SJSA1 (cell line): ENCODE measurements at places on chromosomes 13 and 19.

- DNase-seq, result no peak
- H3K27me3 ChIP-seq, result no peaks in the 10 kb centered on the region
- H3K4me1 ChIP-seq, result no peaks in the 10 kb centered on the region
- H3K27ac ChIP-seq, result no peak overlapping the region
Measured at GRCh38 chr19:51830274-51830673, 35.3 kb downstream of the FPR3 start.

- H3K27me3 ChIP-seq, result peaks cover 5% of the 10 kb centered on the region
- peaks cover 17% of the 10 kb centered on the region for H3K4me1 ChIP-seq
- DNase-seq, result no peak
Measured at GRCh38 chr19:35713904-35714495, 3.8 kb upstream of the KMT2B start.

- no peaks in the 10 kb centered on the region for H3K36me3 ChIP-seq
- no peak overlapping the region for H3K4me3 ChIP-seq
- no peak for DNase-seq
Measured at GRCh38 chr13:37995092-37995491, 125.5 kb upstream of the TRPC4 start.

GRCh38 chr19:28631961-28632360 lies 581.0 kb downstream of the UQCRFS1 start:
- H3K27ac ChIP-seq, result no peak overlapping the region
- no peaks in the 10 kb centered on the region for H3K27me3 ChIP-seq
- 0 out of 2 replicates have a peak, but pooled peaks cover 4% of the 10 kb centered on the region for H3K4me1 ChIP-seq
- H3K4me3 ChIP-seq, result no peak overlapping the region
- no peak for DNase-seq
- no peaks in the 10 kb centered on the region for H3K36me3 ChIP-seq

DNA sequence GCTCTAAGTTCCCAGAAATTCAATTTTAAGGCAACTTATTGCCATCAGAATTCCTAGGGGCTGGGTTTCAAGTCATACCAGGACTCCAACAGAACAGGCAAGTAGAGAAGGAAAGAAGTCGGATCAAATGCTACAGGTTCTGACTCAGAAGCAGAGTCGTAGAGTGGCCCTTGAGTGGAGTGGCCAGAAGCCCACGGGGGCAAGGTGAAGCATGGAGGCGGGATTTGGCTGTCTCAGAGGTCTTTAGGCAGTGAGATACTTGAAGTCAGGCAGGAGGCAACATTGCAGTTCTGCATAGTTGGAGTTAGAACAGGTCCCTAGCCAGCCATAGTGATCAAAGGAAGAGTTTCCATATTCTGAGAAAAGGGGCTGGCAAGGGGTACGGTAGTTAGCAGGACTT lies 111.6 kb downstream of the NHLRC3 start:
- peaks cover 5% of the 10 kb centered on the region; the same call in 1 of the 2 replicates for H3K27me3 ChIP-seq
- no peaks in the 10 kb centered on the region for H3K36me3 ChIP-seq
- no peak for DNase-seq
- no peaks in the 10 kb centered on the region; the same call in 1 of the 2 replicates for H3K4me1 ChIP-seq

- DNase-seq, result no peak
- peaks cover 6% of the 10 kb centered on the region; the same call in 1 of the 2 replicates for H3K4me1 ChIP-seq
- H3K27me3 ChIP-seq, result no peaks in the 10 kb centered on the region
- no peaks in the 10 kb centered on the region for H3K36me3 ChIP-seq
Measured at GRCh38 chr13:100517728-100518127, 70.9 kb downstream of the GGACT start.

- H3K27ac ChIP-seq, result peak overlapping the region; percentile 37
- H3K4me1 ChIP-seq, result peaks cover 6% of the 10 kb centered on the region
- no peak for DNase-seq
- peaks cover 16% of the 10 kb centered on the region for H3K36me3 ChIP-seq
- H3K27me3 ChIP-seq, result no peaks in the 10 kb centered on the region
Measured at GRCh38 chr13:76992548-76993001, 694 bp downstream of the CLN5 start.

DNA sequence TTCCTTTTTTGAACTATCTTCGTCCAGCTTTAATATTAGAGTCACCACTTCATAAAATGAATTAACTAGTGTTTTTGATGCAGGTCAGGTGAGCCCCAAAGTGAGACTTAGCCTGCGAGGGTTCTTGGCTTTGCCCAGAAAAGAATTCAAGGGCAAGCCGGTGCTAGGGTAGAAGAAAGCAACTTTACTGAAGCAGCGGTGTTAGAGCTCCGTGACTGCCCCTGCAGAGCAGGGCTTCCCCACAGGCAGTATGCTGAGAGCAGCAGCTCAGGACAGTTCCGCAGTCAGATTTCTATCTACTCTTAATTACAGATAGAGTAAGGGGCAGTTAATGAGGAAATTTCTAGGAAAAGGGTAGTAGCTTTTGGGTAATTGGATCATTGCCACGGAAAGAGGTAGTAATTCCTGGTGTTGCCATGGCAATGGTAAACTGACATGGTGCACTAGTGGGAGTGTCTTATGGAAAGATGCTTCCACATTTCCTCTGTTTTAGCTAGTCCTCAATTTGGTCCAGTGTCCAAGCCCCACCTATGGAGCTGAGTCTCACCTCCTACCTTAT lies 432.2 kb upstream of the ZNF507 start:
- no peaks in the 10 kb centered on the region for H3K36me3 ChIP-seq
- DNase-seq, result no peak

DNA sequence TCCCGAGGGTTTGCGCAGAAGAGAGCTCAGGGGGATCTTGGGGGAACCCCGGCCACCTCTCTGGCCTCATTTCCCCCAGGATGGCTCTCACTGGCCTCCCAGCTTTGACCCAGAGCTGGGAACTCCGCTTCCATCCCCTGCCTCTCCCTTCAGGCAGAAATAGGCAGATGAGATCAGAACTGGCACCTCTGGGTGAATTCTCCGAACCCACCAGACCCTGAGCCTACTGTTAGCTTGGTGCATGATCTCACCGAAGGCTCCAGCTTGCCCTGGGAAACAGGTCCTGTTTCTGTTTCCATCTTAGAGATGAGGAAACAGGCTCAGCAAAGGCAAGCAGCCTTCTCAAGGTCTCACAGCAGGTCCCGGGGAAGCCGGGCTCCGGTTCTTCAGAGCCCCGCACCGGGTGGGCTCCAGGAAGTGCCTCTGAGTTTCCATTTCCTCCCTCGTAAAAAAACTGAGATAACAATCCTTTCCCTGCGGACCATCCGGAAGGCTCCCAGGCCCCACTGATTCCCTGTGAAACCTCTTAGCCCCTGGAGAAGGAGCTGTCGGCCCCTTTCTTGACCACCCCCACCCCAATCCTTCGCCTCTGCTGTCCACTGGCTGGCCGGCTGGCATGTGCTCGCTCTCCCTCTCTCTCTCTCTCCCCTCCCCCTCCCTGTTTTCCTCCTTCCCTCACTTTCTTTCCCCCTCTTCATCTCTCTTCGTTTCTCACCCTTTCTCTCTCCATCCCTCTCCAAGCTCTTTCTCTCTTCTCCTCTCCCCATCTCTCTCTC lies 2.1 kb downstream of the NECTIN2 start:
- peaks cover 58% of the 10 kb centered on the region for H3K36me3 ChIP-seq
- H3K4me1 ChIP-seq, result peaks cover 47% of the 10 kb centered on the region
- no peaks in the 10 kb centered on the region for H3K27me3 ChIP-seq
- peak; percentile 64 for DNase-seq

- H3K4me1 ChIP-seq, result no peaks in the 10 kb centered on the region
- H3K27ac ChIP-seq, result no peak overlapping the region
- no peaks in the 10 kb centered on the region for H3K27me3 ChIP-seq
- no peak overlapping the region for H3K4me3 ChIP-seq
- H3K36me3 ChIP-seq, result no peaks in the 10 kb centered on the region
Measured at GRCh38 chr13:23411706-23412105, 21.8 kb downstream of the SACS start.

GRCh38 chr13:23578411-23579071 lies 8.3 kb downstream of the TNFRSF19 start:
- no peak overlapping the region for H3K27ac ChIP-seq
- peak; percentile 52 for DNase-seq
- H3K36me3 ChIP-seq, result no peaks in the 10 kb centered on the region
- H3K4me3 ChIP-seq, result peak overlapping the region; percentile 44
- peaks cover 18% of the 10 kb centered on the region for H3K4me1 ChIP-seq

- H3K27ac ChIP-seq, result no peak overlapping the region
- H3K4me1 ChIP-seq, result no peaks in the 10 kb centered on the region
- DNase-seq, result no peak
- no peaks in the 10 kb centered on the region for H3K36me3 ChIP-seq
Measured at GRCh38 chr13:87536899-87537298, 134.3 kb upstream of the SLITRK5 start.

DNA sequence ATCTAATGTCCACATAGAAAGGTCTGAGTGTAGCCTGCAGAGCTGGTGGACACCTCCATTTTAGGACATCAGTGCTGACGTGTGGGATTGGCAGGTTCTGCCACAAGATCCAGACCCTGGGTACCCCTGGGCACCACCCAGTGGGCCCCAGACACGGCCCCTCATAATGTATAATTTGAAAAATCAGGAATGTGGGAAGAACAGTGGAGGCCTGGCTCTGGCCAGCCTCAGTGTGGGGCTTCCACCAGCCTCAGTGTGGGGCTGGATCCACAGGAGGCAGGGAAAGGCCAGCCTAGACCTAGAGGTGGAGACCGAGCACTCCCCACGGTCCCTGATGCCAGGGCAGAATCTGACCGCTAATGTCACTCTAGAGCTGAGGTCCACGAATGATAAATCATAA lies 150.7 kb upstream of the SOX1 start:
- no peak overlapping the region for H3K27ac ChIP-seq
- H3K4me1 ChIP-seq, result no peaks in the 10 kb centered on the region
- DNase-seq, result no peak
- H3K36me3 ChIP-seq, result no peaks in the 10 kb centered on the region

- H3K27me3 ChIP-seq, result no peaks in the 10 kb centered on the region
- H3K36me3 ChIP-seq, result no peaks in the 10 kb centered on the region
- DNase-seq, result no peak
Measured at GRCh38 chr19:51654783-51655182, 8.2 kb upstream of the SIGLEC14 start.

- no peak overlapping the region for H3K4me3 ChIP-seq
- H3K4me1 ChIP-seq, result peaks cover 33% of the 10 kb centered on the region
- no peak for DNase-seq
- H3K27me3 ChIP-seq, result no peaks in the 10 kb centered on the region
Measured at GRCh38 chr13:44267980-44268379, 105.6 kb upstream of the SERP2 start.

DNA sequence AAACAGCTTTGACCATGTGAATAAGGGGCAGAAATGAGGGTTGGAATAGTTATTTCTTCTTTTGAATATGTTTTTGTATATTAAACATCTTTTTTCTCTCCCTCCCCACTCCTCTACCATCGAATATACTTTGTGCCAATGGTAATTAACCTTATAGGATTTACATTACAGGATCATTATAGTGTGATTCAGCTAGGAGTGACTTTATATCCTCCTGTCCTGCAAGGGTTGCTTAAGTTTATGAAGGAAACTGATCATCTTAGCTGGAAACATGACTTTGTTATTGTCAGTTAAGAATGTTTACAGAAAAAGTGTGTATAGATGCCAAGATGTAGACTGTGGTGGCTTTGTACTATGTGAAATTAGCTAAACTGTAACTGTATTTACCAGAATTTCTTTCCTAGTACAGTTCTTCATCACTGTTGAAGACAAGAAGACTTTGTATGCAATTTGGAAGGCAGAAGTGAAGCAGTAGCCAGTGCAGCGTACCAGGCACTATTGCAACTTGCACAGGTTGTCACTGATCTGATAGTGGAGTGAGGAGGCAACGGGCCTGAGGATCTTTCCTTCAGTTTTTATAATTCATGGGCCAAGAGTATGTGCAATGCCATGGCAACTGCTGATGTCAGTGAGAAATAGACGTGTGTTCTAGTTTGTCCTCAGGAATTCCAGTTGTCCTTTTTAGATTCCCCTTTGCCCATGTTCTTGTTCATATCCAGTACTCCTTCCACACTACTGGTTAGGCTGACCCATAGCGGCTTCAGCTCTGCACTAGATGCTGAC lies 8.2 kb upstream of the PAN3 start:
- H3K27ac ChIP-seq, result no peak overlapping the region
- H3K27me3 ChIP-seq, result no peaks in the 10 kb centered on the region
- no peak overlapping the region for H3K4me3 ChIP-seq

GRCh38 chr19:45020071-45020470 lies 18.8 kb upstream of the CLASRP start:
- H3K4me3 ChIP-seq, result no peak overlapping the region
- no peaks in the 10 kb centered on the region for H3K27me3 ChIP-seq
- no peaks in the 10 kb centered on the region for H3K4me1 ChIP-seq
- H3K27ac ChIP-seq, result no peak overlapping the region
- H3K36me3 ChIP-seq, result peaks cover 36% of the 10 kb centered on the region

DNA sequence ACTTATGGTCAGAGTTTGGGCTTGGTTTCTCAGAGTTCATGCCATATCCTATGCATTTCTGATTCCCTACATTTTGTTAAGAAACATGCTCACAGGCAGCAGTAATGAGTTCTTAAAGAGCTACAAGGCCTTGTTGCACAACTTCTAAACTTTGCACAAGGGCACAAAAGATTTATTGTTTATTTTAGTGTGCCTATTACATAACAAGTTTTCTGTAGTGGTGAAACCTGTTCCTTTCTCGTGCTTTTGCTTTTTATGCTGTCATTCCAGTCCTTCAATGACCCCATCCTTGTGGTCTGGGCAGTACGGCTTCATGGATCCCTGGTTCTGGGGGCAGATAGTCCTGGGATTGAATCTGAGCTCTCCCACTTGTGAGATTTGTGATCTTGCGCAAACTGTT lies 17.8 kb downstream of the ZNF507 start:
- no peak overlapping the region for H3K27ac ChIP-seq
- peaks cover 86% of the 10 kb centered on the region for H3K36me3 ChIP-seq
- H3K4me3 ChIP-seq, result no peak overlapping the region
- H3K27me3 ChIP-seq, result no peaks in the 10 kb centered on the region
- DNase-seq, result no peak
- no peaks in the 10 kb centered on the region for H3K4me1 ChIP-seq

DNA sequence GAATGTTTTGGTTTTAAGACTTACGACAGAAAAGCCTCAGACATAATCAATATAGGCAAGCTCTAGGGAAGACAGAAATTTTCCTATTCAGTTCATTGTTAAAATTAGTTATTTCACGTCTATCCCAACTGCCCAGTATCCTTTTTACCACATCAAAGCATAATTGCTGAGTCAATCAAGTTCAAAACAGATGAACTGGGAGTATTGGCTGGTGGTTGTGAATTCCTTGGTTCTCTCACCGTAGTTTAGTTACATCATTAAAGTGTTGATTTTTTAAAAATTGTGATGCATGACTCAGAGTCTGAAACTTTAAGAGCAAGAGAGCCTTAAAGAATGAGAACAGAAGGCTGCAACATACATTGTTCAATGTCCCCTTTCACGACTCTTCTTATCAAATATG lies 143.3 kb upstream of the FREM2 start:
- H3K27ac ChIP-seq, result no peak overlapping the region
- H3K27me3 ChIP-seq, result no peaks in the 10 kb centered on the region
- no peak for DNase-seq
- no peaks in the 10 kb centered on the region for H3K4me1 ChIP-seq
- H3K4me3 ChIP-seq, result no peak overlapping the region

GRCh38 chr13:32025730-32026129 lies 5.8 kb upstream of the FRY start:
- H3K4me3 ChIP-seq, result no peak overlapping the region
- peaks cover 18% of the 10 kb centered on the region for H3K4me1 ChIP-seq
- H3K36me3 ChIP-seq, result no peaks in the 10 kb centered on the region
- H3K27ac ChIP-seq, result no peak overlapping the region
- H3K27me3 ChIP-seq, result no peaks in the 10 kb centered on the region
